ENCODE measurements at places on chromosomes 7 and 10.

DNA sequence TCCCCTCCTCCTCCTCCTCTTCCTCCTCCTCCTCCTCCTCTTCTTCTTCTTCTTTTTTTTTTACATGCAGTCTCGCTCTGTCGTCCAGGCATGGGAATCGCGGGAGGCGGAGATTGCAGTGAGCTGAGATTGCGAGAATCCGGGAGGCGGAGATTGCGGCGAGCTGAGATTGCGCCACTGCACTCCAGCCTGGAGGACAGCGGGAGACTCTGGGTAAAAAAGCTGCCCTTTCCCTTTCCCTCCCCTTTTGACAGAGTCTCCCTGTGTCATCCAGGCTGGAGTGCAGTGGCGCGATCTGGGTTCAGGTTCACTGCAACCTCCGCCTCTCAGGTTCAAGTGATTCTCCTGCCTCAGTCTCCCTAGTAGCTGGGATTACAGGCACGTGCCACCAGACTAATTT is 168.1 kb upstream of the MALRD1 start:
- DNase-seq = no peak

GRCh38 chr10:101157756-101158458 is 26.8 kb downstream of the TLX1 start:
- no peak for DNase-seq

- no peak for DNase-seq
Measured at GRCh38 chr7:47943676-47944474, 4.4 kb downstream of the PKD1L1 start.

DNA sequence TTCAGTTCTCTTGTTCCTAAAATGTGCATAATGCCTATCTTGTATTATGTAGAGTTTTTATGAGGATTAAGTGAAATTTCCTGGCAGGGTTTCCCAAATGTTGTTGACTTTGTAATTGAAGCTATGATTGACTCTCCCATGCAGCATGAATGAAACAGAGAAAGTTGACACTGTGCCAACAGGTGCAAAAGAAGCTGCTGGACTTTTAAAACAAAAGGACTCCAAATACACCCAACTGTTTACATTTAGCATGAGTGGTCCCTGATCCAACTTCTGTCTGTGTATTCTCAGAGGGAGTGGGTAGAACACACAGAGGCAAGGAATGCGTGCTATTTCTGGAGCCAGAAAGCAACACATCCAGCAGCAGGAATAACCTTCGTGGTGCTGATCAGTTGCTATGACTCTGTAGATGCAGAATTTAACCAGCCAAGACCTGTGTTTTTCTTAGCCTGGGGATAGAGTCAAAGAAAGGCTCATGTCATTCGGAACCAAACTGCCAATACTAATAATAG is 14.4 kb upstream of the RBM20 start:
- DNase-seq = no peak

- DNase-seq = peak; percentile 52
Measured at GRCh38 chr10:12350167-12350872, 973 bp downstream of the CAMK1D start.

- no peak for DNase-seq
Measured at GRCh38 chr7:2289111-2289586, 25.1 kb downstream of the SNX8 start.

GRCh38 chr7:70018700-70019099 is 420.4 kb downstream of the AUTS2 start:
- DNase-seq = no peak

DNA sequence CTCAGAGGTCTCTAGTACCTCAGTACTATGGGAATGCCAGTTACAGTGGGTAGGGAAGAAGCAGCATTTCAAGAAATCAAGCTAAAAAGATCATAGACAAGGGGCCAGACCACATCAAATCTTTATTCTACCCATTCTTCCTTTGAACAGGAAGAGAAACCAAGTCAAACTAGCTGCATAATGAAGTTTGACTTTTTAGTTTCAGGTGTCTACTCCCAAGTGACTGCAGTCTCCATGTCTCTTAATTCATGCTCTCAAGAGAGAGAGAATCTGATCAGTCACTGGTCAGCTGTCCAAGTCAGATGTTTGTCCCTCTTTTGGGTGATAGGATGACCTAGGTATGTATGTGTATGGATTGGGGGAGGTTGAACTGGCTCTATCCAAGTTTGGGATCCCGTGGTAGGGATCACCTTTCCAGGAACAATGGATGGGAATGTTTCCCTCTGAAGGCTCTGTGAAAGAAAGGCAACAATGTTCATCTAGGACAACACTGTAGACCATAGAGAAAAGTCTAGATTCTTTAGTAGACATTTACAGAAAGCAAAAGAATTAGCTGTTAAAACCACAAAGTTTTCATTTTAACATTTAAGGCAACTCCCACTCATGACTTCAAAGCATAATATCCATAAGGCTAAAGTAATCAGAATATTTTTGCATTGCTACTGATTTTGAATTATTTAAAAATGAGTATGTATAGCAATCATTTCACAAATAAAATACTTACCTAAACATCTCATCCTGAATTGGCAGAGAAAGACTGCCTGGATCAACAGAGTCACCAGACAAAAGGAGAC is 30.1 kb upstream of the PRTFDC1 start:
- no peak for DNase-seq

GRCh38 chr7:8638076-8638475 is 204.7 kb downstream of the NXPH1 start:
- DNase-seq = no peak

GRCh38 chr10:58241346-58241745 is 26.3 kb downstream of the IPMK start:
- no peak for DNase-seq

GRCh38 chr7:5248201-5248885 is 34.4 kb upstream of the SLC29A4 start:
- no peak for DNase-seq

DNA sequence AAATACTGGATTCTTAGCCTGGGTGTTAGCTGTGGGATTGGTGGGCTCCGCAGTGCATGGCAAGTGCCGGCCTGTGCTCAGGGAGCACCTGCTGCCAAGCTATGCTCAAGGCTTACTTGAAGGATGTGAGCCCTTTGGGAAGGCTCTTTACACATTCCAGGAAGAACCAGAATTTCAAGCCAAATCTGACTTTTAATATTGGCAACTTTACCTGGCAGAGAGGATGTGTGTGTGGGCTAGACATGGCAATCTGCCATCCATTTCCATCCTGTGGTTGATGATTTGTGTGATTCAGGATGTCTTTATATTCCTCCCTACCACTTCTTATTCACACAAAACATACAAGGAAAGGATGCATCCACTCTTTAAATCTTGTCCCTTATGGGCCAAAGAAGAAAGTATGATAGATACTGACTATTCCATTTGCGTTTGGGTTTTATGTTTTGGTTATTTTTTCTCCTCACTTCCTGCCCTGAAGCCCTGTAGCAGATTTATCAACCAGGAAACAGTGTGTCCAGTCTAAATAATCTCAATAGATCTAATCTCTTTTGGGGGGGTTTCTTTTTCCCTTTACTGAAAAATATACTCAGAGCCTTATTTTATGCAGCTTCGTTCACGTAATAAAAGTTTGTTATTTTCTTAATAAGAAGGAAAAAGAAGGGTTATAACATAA is 247.1 kb downstream of the COBL start:
- DNase-seq = no peak

DNA sequence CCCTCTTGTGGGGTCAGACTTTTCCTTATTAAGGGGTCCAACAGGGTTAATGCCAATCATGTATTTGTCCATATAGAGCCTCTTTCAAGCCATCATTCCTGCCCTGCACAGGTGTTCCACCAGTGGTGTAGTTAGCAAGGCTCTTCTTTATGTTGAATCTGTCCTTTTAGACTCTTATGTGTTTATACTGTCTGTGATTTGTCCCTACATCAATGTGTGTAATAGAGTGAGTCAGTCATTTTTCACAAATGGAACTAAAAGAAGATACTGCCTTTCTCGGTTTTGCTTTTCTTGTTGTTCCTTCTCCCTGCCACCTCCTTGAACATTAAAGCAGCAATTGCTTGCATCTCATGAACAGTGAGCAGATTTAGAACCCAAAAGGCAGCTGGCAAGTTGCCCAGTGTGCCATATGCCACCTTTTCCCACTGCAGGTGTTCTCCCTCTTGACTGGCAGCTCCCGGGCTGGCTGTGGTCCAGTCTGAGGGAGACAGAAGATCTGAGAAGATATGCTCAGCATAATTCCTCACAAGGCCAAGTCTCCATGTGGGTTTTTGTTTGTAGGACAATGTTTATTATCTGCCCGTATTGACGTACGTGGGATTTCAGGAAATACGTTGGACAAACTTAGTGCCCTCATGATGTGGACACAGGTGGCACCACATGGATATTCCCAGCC is 154.1 kb downstream of the LHFPL3 start:
- DNase-seq = no peak

GRCh38 chr7:29989257-29989995 is at the start of gene SCRN1:
TSS of gene SCRN1 (minus strand) at chr7:29989801. CDS start at chr7:29969067, 20,734 bp downstream.
- DNase-seq = peak; percentile 63

GRCh38 chr7:129948877-129949291 is 3.9 kb downstream of the UBE2H start:
- DNase-seq = peak; percentile 62

- no peak for DNase-seq
Measured at GRCh38 chr7:149284343-149284742, 22.3 kb downstream of the ZNF783 start.

- DNase-seq = no peak
Measured at GRCh38 chr7:49564379-49564714, 209.1 kb upstream of the VWC2 start.

- no peak for DNase-seq
Measured at GRCh38 chr10:119515511-119516045, 26.9 kb downstream of the RGS10 start.

DNA sequence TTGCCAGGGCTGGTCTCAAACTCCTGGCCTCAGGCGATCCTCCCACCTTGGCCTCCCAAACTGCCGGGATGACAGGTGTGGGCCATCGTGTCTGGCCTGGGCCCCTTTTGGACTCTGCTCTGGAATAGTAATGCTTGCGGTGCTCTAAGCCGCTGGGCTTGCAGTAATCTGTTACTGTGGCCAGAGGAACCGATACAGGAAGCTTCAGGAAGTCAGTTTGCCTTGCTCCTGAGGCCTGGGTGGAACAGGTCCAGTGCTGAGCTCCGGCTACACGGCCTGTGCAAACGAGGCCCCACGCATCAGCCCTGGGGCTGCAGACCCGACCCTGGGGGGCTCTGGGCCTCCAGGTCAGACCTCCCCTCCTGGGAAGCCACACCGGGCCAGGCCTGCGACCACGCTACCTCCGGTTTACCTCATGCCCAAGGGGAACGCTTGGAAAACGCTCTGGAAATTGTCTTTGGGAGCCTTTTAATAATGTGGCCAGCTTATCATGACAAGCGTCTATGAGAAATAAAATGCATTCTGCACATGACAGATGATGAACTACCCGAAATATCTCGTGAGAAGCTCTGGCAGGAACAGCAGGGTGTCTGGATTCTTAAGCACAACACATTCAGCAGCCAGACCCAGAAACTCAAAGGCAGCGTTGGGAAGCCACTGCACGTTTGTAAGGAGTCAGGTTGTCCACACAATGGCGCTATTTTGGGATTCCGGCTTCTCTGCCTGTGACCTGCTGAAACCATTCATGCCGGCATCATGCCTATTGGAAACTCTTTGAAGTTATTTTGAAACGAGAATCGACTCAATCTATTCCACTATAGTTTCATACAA is 10.1 kb upstream of the ADAP1 start:
- no peak for DNase-seq

DNA sequence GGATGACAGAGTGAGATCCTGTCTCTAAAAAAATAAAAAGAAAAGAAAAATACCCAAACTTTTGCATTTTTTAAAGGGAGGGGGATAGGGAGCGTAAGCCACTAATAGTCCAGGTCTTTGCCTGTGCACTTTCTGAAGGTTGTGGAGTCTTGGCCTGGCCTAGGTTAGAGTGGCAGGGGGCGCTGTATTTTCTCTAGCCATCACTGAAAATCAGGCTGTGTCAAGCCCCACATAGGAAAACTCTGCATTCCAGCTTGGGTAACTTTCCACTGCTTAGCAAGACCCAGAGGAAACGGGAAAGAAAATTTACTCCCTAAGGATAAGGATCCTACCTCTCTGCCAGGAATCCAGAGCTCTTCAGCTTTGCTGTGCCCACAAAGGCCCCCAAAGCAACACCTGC is 10.5 kb upstream of the PAX4 start:
- DNase-seq = no peak

- no peak for DNase-seq
Measured at GRCh38 chr10:110409488-110409887, 88.2 kb upstream of the DUSP5 start.

GRCh38 chr10:99709480-99710229 is 22.3 kb downstream of the COX15 start:
- DNase-seq = no peak

DNA sequence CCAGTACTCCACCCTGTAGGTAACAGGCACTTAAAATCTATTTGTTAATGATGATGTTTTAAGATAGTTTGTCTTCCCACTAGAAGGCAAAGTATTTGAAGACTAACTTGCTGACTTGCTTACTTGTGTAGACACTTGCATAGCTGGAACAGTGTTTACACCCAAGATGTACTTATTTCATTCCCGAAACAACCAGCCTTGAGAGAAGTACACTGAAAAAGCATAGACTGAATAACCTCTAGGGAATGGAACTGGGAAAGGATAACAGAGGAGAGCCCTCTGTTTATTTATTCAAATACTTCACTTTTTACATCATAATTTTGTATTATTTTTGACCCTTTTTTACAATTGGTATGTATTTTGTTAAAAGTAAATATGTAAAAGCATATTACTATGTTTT is 33.1 kb upstream of the TMEM26 start:
- no peak for DNase-seq

DNA sequence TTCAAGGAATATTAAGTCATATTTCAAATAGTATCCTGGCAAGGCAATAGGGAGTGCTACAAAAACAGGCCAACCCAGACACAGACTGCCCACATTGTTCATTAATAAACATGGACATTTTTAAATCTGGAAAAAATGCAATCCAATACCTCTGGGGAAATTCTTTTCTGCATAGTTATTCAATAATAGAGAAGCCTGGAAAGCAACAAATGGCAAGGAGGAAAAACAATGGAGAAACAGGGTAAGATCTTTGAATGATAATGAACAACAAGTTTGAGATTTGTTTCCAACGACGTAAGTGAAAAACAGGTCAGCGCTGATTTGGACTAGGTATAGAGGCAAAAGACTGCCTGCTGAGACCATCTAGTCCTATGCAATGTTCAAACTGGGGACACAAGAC is 44.7 kb upstream of the ZNF800 start:
- no peak for DNase-seq

DNA sequence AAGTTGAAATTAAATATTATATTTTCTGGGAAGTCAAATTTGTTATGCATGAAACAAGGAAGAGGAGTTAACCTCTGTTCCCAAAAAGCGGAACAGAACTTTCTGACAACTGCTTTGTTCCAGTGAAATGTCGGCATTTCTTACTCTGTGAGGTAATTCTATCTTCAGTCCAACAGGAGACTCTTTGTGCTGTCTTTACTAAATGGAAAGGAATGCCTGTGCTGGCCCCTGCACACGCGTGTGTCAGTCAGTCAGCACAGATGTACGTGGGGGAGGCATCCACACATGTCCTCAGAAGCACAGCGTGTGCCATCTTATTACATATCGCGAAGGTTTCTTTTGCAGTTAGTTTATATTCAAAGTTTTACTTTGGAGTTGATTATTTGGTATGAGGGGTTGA is 37.5 kb downstream of the NET1 start:
- no peak for DNase-seq

GRCh38 chr7:12296051-12296570 is 85.0 kb downstream of the TMEM106B start:
- no peak for DNase-seq

Data from memory B cell (primary cell).